ENCODE measurements at places on chromosomes 7 and 10.
A peak's percentile ranks its signal among the peaks of the same experiment; 100 is the strongest.

- DNase-seq = no peak
These were observed 178.0 kb upstream of the IGFBP3 start for GRCh38 chr7:46099076-46099475.

GRCh38 chr10:88851706-88852105 lies at the start of gene ANKRD22:
ANKRD22 (minus strand) TSS chr10:88851844; CDS start chr10:88851607, 237 bp downstream.
- no peak for DNase-seq

- DNase-seq = no peak
These were observed 48.7 kb upstream of the SHH start for GRCh38 chr7:155860840-155861479.

DNA sequence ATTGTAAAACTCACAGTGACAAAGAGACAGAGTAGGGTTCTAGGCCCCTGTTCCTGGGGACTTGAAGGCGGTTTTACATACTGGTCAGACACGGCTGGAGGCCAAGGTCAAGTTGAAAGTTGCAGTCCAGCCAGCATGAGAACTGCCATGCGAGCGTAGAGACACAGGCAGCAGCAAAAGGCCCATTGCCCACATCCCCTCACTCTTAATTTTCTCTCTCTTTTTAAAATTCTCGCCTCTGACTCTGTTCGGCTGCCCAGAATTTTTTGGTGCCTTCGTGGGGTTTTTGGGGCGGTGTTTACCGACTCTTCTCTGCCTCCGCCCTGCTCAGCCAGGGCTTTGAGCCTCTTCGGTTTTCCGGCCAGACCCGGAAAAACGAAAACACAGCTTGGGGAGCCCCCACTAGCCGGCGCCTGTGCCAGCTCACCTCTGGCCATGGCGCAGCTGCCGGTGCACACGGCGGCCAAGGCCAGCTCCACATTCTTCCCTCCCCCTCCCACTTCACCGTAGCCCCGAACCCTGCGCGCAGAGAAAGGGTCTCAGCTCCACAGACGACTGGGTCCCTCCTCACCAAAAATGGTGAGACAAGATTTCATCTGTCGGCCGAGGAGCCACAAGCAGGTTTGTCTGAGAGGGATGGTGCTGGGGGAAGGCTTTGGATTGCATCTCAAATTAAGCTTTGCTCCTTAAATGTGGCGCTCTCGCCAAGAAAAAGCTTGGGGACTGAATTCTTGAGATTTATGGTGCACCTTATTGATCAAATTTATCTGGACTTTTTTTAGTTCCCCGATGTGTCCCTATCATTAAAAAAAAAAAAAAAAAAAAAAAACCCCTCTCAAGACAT lies 2.3 kb upstream of the HOXA13 start:
- no peak for DNase-seq

DNA sequence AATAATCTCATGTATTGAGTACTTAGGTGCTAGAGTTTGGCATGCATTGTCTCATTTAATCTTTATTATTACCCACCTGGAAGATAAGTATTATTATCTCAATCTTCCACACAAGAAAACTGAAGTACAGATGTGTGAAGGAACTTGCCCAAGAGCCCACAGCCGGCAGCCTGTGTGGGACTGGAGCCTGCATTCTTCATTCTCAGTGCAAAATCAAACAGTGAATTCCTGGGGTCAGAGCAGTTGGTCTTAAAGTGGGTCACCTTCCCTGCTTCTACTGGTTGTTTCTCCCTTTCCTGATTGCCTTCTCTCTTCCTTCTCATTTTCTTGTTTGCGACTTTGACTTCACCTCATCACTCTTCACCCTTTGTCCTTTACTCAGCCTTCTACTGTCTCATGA lies 144.7 kb upstream of the LYZL1 start:
- DNase-seq = no peak

- no peak for DNase-seq
These were observed 8.1 kb downstream of the ADAP1 start for GRCh38 chr7:946256-946996.

- DNase-seq = no peak
These were observed 18.5 kb downstream of the EIF3B start for GRCh38 chr7:2373124-2373556.

- no peak for DNase-seq
These were observed 264.2 kb upstream of the ZMIZ1 start for GRCh38 chr10:78804411-78805032.

DNA sequence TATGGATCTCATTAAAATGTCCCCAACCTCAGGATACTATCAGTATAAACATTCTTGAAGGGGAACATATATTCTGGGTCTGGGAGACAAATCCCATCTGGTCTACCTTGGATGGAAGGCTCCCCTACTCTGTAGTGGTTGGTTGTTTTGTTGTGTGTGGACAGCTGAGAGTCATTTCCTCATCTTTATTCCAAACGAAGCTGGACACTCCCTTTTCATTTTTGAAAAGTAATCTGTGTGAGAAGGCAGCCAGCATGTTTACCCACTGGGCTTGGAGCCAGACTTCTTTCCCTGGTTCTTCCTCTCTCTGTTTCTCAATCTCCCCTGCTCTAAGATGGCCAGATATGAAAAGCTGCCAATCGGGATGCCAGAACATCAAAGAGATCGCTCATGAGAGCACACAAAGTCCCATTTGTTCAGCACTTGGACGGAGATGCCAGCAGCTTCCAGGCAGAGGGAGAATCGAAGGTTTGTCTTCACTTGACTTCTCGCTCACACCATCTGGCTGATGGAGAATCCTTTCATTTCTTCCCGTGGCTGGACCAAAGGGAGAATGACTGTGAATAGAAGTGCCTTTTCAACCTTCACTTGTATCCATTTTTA lies 108.1 kb upstream of the AGR3 start:
- no peak for DNase-seq

- no peak for DNase-seq
These were observed 212.7 kb downstream of the GRM8 start for GRCh38 chr7:127040042-127040441.

- no peak for DNase-seq
These were observed 70.1 kb upstream of the RAB18 start for GRCh38 chr10:27433976-27434375.

- no peak for DNase-seq
These were observed 70.7 kb downstream of the CABCOCO1 start for GRCh38 chr10:61733358-61733940.

DNA sequence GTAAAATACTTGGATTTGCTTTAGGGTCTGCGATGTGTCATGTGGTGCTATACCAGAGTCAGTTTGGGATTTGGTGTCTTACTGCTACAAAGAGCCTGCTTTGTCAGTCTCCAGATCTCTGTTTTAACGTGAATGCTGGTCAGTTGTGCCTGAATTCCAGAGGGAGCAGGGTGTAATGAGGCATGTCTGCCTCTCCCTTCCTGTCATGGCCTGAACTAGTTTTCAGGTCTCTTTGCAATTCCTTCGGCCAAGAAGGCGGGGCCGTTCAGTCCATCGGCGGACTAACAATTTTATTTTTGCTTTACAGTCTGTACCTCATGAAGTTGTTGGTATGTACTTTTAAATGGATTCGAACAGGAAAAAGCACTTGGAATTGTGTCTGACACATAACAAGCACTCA lies 465.1 kb upstream of the ADARB2 start:
- no peak for DNase-seq

- no peak for DNase-seq
These were observed 1672.9 kb downstream of the REEP3 start for GRCh38 chr10:65194126-65194525.

DNA sequence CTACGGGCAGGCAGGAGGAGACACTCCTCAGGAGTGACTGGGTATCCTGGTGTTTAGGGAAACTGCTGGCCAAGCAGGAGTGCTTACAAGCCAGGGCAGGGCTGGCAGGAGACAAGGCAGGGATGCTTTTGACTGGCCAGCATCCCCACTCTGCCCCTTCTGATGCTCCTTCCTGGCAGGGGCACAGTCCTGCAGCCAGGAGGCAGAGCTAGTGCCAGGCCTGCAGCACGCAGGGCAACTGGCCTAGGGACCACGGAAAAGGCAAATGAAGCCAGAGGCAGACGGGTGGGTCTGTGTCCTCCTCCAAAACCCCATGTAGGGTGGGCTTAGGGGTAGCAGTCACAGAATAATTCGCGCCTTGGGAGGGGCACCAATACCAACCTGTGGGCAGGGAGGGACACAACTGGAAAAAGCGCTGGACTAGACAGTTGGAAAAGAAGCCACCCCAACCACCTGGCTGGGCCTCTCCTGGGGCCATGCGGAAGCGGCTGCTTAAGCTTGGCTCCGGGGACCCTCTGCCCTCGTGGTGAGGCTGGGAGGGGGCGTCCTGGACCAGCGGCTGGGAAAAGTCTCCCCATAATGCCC lies 4.8 kb downstream of the IMPDH1 start:
- peak; percentile 28 for DNase-seq

DNA sequence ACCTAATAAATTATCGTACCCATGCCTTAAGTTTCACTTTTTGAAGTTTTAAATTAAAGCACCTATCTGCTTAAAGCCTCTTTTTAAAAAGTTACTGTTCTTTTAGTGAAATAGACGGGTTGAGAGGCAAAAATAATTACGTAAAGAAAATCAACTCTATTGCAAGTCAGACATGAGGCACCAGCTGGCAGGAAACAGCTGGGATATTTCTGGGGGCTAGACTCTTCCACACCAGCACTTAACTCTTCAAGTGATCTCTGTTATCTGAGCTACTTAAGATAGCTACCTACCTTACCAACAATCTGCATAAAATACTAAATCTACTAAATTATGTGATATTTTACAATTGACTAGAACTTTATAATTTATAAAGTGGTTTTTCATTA lies 35.8 kb downstream of the GBF1 start:
- no peak for DNase-seq

- DNase-seq = no peak
These were observed 73.4 kb upstream of the ZNF722 start for GRCh38 chr7:63925262-63925625.

Data from activated T-cell treated with anti-CD3 and anti-CD28 coated beads, Interleukin-2, amount 50 U/mL, for 1 hour (primary cell).